T-cell (primary cell): ENCODE measurements at places on chromosomes 6 and 20. TPM values are rescaled to one million over a fixed set of nuclear protein-coding genes. Genes with fewer than 3 reads are reported as not detected.

DNA sequence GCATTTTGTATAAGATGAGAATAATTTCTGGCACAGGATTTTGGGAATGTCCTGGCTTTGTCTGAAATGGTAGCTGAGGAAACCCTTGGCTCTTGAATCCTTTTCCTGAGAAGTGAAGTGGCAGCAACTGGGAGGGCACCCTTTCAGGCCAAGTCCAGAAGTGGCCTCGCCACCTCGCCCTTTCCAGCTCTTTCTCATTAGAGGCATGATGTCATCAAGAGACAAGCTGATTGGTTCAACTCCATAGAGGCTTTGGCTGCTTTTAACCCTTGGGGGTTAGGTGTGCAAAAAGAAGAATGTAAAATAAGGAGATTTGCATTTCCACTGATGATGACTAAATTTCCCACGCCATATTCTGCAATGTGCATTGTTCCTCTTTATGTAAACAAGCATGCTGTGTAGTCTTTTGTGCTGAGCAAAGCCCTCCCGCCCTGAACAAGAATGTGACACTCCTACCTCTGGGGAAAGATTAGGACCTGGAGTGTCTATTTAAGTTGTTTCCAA, 116.5 kb downstream of the TCP11 start:
- DNase-seq: no peak

Gene GDAP1L1
- not detected for total RNA-seq

DNA sequence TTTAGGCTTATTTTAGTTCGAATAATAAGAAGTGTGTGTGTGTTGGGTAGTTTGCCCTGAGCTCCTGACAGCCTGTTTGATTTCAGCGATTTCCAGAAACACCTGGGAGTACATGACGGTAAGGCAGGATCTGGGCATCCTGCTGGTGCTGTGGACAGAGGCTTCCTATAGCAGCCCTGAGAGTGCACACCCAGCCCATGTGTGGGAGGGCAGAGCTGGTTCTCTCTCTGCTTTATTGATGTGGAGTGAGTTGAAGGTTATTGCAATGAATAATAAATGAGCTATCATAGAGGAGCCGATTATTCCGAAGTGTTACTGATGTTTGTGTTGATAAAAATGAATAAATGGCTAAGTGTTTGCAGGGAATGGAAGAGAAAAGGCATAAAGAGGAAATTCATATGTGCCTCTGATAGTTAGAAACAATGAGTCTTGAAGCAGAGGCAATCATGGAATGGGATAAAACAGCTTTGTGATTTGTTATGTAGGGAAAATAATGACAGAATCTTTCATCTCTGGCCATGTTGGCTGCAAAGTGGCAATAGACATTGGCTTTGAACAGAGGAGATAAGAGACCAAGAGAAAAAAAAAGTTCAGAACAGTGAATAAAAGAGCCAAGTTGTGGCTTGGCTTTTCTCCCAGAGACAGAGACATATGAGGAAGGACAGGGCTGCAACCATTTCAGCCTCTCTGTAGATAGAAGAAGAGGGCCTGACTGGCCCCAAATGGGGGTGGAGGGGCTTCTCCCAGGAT, 166.2 kb upstream of the CHD6 start:
- DNase-seq: no peak

DNA sequence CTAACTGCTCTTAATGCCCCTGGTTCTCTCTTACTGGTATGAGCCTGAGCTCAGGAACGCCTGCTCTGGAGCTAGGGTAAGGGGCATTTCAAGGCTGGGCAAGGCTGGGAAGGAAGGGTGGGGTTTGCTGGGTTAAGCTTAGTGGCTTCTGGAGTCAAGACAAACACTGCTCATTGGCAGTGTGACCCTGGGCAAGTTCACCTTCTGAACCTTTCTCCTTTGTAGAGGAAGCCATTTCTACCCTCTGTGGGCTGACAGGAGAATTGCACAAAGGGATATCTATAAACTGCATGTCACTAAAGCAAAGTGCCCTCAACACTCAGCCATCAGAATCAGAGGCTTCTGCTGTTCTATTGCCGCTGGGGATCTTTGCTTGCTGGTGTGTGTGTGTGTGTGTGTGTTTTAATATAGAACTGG, 20.3 kb upstream of the LRRN4 start:
- DNase-seq: no peak

Gene WFDC5
- total RNA-seq: not detected

Gene ADGRG6
- 0.61 TPM for total RNA-seq

Gene CHRNA4
- not detected for total RNA-seq

DNA sequence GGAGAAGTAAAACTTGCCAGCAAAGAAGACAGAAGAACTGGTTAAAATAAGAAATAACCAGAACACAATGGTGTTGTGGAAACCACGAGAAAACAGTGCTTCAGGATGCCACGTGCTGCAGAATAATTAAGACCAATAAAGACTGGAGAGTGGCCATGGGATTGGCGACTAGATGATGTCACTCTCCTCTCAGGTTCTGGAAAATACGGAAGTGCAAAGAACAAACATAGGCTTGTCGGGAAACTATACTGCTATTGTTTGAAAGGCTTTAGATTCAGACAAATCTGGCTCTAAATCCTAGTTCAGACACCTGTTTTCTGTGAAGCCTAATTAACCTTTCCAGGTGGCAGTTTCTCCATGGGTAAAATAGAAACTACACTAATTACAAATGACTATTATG, 138.4 kb upstream of the STXBP5 start:
- DNase-seq: no peak

Gene SALL4
- 0.38 TPM for total RNA-seq

DNA sequence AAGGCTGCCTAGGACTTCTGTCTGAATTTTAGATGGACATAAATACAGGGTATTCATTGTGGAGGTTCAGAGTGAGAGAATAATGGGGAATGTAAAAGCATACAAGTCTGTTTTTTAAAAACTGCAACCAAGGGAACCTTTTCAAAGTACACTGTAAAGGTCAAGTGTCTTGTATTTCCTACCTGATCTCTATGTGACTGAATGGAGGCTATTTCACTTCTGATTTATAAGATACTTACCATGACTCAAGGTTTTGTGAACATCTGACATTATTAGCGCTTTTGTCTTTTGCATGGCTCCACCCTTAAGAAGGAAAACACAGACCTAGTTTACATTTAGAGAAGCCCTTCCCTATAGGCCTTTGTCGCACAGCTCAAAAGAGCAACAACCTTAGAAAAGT, 126.5 kb downstream of the ZFAND3 start:
- no peak for DNase-seq
